Omental fat pad (tissue), 4 donors: ENCODE measurements at places on chromosomes 11 and 22. TPM values are rescaled to one million over a fixed set of nuclear protein-coding genes. Genes with fewer than 3 reads are reported as not detected.

DNA sequence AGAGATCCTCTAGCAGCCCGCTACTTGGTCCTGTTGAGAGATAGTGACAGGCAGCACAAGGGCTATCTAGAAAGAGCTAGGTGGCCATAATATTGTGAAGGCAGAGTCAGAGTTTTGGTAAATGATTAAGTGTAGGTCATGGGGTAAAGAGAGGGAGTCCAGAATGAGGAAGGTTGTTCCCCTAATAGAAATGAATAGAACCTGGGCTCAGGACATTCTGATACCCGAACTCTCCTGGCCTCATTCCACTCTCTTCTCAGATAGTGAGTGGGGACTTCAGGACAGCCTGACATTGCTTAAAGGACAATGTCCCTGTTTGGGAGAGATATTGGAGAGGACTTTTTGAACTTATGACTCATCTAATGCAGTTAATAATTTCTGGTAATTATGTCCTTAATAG, 20.6 kb downstream of the SLC5A1 start:
- no peak for DNase-seq

DNA sequence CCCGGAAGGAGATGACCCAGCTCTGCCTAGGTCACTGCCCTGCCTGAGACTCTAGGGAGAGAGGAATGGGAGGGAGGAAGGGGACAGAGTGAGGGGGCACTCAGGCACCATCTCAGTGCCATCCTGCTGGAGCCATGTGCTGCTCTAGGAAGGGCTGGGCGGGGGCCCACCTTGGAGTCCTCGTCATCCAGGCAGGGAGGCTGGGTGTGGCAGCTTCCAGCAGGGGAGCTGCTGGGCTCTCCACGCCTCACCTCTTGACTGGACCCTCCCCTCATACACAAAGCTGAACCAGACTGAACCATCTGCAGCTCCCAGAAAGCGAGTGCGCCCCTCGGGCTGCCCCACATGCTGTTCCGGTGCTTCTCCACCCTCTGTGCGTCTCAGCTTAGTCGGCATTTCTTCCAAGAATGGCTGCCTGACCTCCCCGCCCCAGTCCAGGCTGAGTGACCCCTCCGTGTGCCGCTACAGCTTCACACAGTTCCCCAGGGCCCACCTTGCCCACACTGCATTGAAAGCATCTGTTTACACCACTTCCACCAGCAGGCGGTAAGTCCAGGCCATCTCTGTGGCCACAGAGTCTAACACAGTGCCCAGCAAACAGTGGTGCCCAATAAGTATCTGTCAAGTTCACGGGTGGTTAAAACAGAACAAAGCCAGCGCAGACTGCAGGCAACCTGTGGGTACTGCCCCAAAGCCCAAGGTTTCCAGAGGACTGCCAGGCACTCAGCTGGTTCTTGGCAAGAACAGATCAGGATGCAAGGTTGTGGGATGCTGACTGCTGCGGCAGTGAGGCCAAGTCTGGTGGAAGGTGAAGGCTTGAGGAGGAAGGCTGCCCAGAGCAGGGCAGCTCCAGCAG, 9.4 kb upstream of the TRIM29 start:
- no peak for DNase-seq

DNA sequence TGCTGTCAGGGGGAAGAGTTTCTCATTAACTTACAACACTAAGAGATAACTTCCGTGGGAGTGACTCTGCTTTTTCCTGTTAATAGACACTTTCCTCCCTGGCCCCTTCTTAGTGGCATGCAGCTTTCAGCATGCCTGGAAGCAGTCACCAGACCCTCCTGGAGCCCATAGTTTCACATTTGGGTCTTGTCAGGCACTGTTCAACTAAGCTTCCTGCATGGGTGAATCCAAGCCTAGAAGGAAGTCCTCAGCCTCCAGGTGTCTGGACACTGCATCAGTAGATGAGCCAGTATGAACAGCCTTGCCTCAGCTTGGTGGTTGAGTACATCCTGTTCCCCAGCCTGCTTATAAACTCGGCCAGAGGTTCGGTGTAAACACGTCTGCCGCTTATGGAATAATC, 68.1 kb downstream of the PPP6R3 start:
- no peak for DNase-seq

DNA sequence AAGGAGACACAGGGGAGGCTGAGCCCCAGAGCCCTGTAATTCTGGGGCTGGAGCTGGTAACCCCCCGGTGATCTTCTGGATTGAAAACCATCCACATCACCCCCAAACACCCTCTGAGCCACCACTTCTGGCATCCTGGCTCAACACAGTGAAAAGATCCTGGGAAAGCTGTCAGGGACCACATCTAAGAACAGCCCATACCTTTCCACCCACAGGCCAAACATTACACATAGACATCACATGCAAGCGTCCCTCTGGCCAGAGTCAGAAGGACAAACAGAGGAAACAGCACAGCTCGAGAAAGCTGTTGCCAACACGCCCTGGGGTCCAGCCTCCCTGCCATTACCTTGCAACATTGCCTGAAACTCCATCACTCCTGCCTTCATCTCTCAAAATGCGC, 469.5 kb downstream of the SOX6 start:
- no peak for DNase-seq

DNA sequence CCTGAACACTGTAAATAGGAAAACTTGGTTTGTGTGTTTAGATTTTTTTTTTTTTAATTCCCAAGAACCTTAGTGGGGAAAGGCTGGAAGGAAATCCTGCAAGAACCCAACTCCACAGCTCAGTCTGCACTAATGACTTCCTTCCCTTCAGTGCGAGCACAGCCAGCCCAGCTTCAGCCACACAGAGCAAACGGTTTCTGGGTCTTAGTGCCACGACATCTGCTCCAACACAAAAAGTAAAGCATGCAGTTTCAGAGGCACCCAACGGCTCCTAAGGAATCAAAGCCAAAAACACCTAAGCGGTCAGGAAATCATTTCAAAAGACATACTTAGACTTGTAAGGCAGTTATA, 236.1 kb downstream of the TTC28 start:
- DNase-seq, result no peak

OR51E1 gene
- 0.60 TPM for total RNA-seq

RAG2 gene
- not detected for total RNA-seq
